ENCODE measurements at places on chromosomes 16 and 17. TPM values are rescaled to one million over a fixed set of nuclear protein-coding genes. Genes with fewer than 3 reads are reported as not detected.

Gene TMEM235
- not detected for total RNA-seq

Gene GCGR
- total RNA-seq = not detected

Gene TPSB2
- total RNA-seq = not detected

Gene CA10
- not detected for total RNA-seq

Data from cardiac atrium fibroblast (primary cell).